ENCODE measurements at places on chromosomes 7 and 10.

DNA sequence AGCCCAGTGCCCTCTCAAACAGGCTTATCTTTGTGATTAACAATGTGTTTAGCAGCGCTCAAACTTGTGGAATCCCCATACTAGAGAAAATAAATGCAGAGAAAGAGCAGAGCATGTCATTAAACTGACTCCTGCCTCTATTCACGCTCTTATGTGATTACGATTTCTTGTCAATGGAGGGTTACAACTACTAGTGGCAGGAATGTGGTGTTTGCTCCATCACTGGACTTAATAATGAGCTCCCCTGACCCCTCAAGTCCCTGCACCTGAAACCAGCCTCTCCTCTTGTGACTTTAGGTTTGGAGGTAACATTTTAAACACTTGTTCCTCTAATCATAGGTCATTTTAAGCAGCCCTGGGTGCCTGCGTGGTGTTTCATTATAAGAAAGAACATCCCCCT lies 121.9 kb downstream of the PLPP4 start:
- no peak for DNase-seq

DNA sequence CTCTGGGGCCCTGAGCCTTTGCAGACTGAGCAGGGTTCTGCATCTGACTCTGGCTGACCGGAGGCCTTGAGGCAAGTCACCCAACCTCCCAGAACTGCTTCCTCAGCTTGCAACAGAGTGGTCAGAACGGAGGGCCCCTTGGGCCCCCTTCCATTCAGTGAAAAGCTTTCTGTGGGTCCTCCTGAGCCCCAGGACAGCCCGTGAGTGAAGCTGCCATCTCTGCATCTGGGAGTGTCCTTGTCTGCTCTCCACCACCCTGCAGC lies 224.7 kb downstream of the DNAJB6 start:
- DNase-seq, result no peak

GRCh38 chr10:2208106-2208505 lies 470.8 kb upstream of the ADARB2 start:
- no peak for DNase-seq

DNA sequence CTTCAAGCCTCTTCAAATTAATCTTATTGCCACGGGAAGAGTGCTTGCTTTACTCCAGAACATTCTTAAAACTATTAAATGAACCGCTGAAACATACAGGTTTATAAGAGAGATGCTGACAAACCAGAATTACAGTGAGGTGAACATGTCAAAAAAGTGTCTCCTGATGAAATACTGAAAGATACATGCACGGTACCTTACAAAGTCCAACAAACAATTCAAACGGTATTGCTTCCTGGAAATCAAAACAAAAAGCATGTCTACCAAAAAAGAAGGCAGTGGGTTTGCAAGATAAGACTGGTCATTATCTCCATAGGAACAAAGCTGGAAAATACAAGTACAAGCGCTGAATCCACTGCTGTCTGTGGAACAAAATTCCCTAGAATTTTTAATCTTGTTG lies 174.5 kb downstream of the DOCK4 start:
- DNase-seq, result no peak

DNA sequence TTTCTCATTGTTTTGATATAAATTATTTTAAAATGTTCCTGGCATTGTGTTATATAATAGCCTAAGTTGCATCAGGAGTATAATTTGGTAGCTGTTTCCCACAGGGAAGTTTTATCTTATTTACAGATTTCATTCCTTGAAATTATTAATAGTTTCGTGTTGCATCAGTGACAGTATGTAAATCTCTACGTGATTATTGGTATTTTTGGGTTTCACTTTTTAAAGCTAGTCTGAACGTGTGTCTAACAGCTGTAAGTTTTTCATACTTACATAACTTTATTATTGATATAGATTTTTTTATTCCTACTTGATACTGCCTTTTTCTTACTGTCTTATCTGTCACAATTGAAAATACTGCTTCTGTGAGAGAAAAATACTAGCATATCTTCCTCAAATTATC lies 167.9 kb downstream of the PHF14 start:
- no peak for DNase-seq

GRCh38 chr10:92590623-92591549 lies 2.0 kb upstream of the KIF11 start:
- DNase-seq, result no peak

DNA sequence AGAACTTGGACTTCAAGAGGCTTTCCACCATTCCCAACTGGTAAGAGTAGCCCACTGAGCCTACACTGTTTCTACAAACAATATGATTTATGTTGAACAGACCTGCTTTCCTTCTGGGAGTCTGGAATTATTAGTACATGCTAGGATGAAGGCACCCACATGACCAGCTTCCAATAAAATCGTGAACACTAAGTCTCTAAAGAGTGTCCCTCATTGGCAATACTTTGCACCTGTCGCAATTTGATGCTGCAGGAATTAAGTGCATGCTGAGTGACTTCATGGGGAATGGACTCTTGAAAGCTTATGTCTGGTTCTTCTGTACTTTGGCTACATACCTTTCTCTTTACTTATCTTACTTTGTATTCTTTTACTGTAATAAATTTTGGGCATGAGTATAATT lies 305.2 kb upstream of the GHITM start:
- no peak for DNase-seq

DNA sequence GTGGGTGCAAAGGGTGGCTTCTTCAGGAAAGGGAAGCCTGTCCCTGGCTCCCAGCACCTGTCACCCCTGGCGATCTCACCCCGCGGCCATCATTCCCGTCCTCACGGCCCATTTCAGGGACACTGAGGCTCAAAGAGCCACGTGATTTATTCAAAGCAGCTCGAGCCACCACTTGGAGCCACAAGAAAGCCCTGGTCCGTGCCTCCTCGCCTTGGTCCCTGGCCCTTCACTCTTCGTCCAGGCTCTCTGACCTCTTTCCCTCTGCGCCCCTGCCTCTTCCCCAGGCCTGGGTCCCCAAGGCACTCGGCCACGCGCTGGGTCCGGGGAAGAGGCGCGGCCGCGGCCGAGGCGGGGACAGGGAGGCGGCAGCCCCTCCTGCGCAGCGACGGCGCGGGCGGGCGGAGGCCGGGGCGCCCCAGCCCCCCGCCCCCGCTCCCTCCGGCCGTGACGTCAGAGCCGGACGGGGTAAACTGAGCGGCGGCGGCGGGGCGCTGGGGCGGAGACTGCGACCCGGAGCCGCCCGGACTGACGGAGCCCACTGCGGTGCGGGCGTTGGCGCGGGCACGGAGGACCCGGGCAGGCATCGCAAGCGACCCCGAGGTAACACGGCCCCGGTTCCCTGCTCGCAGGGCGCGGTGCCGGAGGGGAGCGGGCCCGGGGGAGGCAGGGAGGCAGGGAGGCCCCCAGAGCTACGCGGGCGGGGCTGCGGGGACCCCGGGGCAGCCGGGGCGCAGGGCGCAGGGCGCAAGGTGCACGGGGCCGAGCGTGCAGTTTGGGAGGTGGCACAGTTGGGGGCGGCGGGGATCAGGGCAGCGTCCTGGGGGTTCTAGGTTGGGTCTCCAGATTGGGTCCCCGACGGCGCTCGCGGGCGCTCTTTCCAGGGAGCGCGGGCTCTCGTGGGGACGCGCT lies at the start of gene SLC18A2:
Gene SLC18A2 (plus strand): TSS at position 494 of the 909 bp plus-strand sequence. CDS start 580 bp downstream, outside the sequence.
- no peak for DNase-seq

- no peak for DNase-seq
These were observed 7.6 kb downstream of the ARHGAP12 start for GRCh38 chr10:31921031-31921430.

DNA sequence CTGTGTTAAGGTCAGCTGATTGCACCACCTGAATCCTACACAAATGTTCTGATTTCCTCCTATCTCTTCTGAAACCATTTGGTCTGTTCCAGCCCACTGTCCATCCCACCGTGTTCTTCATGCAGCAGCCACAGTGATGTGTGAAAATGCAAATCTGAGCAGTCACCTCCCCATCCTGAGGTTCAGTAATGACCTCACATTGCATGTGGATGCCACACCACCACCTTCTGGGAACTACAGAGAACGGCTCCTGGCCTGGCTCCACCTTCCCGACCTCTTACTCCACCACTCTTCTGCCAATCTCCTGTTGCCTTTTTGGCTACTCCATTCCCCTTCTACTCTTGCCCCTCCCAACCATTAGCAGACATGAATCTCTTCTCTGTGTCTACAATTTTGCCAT lies 244.4 kb downstream of the TNS3 start:
- DNase-seq, result no peak

- no peak for DNase-seq
These were observed 18.7 kb downstream of the C10orf105 start for GRCh38 chr10:71700731-71701368.

- no peak for DNase-seq
These were observed 59.8 kb downstream of the LHPP start for GRCh38 chr10:124521429-124521871.

DNA sequence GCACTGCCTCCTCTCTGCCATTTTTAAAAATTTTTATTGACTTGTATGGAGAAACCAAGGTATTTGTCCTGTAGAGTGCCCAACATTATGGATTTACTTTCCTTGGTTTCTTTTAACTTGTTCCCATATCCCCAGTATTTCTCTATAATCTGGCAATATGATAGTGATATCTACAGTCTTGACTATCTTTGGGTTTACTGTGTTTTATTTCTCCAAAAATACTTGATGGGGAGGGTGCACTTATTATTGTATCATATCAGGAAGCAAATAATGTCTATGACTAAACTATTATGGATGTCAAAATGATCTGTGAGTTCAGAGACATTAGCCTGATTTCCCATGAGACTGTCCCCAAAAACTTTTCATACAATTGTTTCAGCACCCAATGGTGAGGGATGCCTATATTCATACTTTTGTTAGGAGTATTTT lies 6.6 kb downstream of the TFPI2 start:
- DNase-seq, result no peak

GRCh38 chr7:43844257-43844656 lies 25.1 kb downstream of the MRPS24 start:
- no peak for DNase-seq

GRCh38 chr7:130939321-130940095 lies 205.5 kb upstream of the KLF14 start:
- DNase-seq, result no peak

DNA sequence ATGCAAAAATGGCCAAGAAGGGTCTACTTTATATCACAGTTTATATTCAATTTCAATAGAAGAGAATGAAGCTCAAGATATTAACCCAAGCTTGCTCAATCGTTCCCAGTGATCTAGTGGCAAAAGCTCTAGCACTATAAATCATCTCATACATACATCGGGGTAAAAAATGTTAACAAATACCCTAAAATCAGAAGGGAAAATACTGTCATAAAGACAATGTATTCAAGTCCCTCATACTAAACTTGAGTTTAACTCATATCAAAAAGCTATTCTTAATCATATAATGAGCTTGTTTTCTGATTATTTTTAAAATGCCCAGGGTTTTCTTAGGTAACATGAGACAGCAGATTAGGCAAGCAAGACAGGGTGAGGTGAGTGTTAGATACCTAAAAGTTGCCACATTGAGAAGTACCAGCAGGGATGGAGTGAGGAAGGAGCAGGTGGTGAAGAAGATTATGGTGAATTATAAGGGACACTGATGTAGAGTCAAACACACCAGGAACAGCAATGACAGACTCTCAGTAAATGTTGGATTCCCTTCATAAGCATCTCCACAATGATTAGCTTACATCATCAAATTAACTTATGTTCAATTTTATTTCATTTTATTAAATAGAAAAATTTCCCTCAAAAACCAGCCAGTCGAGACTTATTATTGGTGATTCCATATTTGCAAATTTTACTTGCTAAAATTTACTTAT lies 46.2 kb downstream of the ELAPOR2 start:
- DNase-seq, result no peak

DNA sequence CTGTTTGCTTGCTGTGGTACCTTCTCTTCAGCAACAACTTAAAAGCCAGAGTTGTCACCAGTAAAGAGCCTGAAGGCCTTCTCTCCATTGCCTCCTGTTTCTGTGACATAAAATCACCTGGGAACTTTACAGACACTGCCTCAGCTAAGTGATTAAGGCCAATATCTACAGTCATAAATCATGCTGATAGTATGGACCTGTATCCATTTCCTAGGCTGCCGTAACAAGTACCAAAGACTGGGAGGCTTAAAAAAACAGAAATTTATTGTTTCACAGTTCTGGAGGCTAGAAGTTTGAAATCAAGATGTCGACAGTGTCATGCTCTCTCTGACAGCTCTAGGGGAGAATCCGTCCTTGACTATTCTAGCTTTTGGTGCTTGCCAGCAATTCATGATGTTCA lies 108.4 kb upstream of the UNC5B start:
- no peak for DNase-seq

- DNase-seq, result peak; percentile 47
These were observed 34.0 kb downstream of the SVIL start for GRCh38 chr10:29600821-29601220.

DNA sequence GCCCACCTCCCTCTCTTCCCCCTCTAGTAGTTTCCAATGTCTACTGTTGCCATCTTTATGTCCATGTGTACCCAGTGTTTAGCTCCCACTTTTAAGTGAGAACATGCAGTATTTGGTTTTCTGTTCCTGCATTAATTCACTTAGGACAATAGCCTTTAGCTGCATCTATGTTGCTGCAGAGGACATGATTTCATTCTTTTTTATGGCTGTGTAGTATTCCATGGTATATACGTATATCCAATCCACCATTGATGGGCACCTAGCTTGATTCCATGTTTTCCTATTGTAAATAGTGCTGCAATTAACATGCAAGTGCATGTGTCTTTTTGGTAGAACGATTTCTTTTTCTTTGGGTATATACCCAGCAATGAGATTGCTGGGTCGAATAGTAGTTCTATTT lies 170.4 kb downstream of the NOC3L start:
- DNase-seq, result no peak

- peak; percentile 19 for DNase-seq
These were observed 90.4 kb downstream of the TAF3 start for GRCh38 chr10:7908541-7909210.

DNA sequence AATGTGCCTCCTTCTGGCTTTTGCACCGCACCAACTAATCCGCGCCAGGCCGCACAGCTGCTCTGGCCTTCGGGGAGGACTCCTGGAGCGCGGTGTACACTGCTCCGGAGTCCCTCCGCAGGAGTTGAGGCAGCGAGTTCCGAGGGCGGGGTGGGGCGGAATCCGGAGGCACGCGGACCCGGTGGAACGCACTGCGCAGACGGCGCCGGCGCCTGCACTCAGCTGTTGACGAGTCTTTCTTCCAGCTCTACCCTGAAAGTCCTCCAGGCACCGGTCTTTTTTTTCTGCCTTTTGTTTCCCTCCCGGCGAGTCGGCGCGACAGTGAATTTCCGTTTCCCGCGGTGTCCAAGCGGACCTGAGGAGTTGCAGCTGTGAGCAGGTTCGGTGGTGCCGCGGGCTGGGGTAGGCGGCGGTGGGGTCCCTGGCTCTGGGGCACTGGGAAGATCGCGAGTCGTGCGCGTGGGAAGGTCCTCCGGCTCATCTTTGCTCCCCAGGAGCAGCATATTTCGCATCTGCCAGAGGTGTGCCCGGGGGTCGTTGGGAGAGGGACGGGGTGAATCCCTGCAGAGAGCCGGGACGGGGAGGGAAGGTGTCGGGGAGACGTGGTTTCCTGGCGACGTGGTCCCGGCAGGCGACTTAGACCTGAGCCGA lies 44.1 kb downstream of the SFTPD start:
- peak; percentile 46 for DNase-seq

Measured in trophoblast cell (in vitro differentiated cells and primary cell).